Coronary artery (tissue), 2 donors: ENCODE measurements at places on chromosomes 7 and 10.

GRCh38 chr7:16412274-16413254 lies 8.8 kb downstream of the CRPPA start:
- no peak for DNase-seq

DNA sequence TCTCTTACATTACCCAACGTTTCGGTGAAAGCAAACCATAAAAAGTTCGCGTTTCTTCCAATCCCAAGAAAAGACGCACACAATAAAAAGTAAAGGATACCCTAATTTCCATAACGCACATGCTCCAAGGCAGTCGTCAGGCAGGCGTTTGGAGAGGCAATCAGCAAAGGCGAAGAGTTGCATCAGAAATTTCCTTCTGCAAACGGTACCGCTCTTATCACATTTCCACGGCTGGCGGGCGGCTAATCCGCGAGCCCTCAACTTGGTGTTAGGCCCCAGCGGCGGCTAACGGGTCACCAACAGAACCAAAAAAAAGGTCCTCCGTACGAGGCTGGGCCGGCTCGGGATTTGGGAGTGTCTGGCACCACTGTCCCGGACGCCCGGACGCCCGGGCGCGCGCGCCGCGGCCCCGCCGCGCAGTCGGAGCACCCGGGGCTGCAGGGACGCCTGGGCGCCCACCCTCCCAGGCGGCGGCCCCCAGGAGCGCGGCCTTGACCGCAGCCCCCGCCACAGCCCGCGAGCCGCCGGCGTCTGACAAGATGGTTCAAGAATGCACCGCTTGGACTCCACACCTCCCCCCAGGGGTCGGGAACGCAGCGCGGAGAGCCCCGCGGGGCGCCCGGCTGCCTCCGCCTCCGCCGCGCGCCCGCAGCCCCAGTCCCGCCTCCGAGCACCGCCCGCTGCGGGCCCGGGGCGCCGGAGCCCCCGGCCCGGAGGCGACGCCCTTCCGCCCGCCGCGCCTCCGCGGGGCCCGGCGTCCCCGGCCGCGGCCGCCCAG lies 9.8 kb upstream of the GRB10 start:
- DNase-seq: no peak

DNA sequence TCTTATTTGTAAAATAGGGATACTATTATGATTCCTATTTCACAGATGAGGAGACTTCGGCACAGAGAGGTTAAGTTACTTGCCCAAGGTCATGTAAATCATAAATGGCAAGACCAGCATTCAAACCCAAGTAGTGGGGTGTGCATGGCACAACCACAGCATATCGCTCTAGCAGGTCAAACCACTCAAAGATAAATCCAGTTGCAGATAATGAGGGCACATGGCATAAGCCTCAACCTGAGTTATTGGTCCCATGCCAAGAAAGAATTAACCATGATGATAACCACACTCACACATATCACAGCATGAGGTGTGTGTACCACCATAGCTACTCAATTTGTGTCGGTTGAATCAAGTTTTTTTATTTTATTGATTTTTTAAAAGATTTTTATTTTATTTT lies 180.5 kb downstream of the CREB5 start:
- no peak for DNase-seq

DNA sequence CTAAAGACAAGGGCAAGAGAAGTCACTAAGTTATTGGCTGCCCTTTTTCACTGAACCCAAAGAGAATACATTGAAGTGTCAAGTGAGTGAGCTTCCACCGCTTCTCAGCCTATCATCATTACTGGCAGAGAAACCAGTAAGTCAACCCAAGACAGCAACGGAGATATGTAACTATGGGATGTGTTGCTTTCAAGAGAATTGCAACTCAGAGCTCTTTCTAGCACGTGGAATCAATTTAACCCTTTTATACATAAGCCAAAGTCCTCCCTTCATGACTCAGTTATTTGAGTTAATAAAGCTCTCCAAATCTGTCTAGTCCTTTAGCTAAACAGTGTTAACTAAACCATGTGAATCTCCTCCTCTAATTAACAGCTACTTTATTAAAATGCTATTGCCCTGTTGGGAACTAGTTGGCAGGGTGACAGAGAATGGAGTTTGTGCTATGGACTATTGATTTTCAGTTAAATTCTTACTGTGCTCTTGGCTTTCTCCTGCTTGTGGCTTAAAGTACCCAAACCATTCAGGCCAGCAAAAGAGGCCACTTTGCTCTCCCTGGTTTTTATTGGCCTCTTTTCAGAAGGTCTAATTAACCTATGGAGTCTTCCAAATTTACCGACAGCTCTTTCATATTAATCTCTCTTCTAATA lies 287.7 kb downstream of the NRG3 start:
- DNase-seq: no peak

GRCh38 chr7:39453743-39454355 lies 112.4 kb upstream of the YAE1 start:
- no peak for DNase-seq

GRCh38 chr7:96973986-96974385 lies 31.4 kb upstream of the DLX6 start:
- DNase-seq: no peak

- no peak for DNase-seq
Observed at GRCh38 chr7:73726083-73726466, 6.6 kb upstream of the STX1A start.

DNA sequence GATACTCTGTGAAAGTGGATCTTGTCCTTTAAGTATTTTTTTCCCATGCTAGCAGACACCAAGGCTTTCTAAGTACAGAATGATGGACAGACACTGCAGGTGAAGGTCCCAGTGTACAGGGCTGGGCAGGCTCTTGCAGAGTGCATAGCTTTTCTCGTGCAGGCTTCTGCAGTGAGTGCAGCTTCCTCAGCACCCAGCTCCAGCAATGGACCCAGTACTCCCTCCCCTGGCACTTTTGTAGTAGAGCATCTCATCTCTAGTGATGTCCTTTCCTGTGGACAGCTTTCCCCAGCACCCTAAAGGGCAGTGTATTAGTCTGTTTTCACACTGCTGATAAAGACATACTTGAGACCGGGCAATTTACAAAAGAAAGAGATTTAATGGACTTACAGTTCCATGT lies 104.3 kb downstream of the CUL2 start:
- no peak for DNase-seq

GRCh38 chr7:155676052-155676451 lies 31.6 kb downstream of the RBM33 start:
- DNase-seq: no peak

DNA sequence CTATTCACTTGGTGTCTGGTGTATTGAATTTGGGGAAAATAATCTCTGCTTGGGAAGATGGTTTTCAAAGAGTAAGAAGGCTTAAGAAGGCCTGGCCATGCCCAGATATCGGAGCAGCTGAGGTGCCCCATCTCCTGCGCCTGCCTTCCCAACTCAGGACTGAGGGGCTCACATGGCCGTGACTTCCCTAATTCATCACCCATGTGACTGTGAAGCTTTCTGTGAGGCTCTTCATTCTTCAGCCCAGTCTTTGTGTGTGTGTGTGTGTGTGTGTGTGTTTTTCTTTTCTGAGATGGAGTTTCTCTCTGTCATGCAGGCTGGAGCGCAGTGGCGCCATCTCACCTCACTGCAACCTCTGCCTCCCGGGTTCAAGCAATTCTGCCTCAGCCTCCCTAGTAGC lies 53.2 kb downstream of the PROSER2 start:
- DNase-seq: no peak

DNA sequence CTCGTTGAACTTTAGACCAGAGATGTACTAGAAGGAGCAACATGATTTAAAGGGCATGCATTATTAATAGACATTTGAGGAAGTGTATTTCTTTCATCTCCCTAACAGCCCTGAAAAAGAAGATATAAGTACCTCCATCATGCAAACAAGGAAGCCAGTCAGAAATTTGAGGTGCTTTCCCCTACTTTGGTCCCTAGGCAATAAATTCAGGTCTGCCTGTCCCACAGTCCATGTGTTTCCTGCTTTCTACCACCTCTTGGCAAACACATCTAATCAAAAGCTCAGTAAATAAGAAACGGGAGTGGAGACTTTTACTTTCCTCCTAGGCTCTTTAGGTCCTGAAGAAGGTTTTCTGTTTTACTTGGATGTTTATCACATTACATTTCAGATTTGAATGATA lies 5.2 kb upstream of the SEMA3C start:
- no peak for DNase-seq

- no peak for DNase-seq
Observed at GRCh38 chr10:63217120-63217605, 84.0 kb downstream of the NRBF2 start.

DNA sequence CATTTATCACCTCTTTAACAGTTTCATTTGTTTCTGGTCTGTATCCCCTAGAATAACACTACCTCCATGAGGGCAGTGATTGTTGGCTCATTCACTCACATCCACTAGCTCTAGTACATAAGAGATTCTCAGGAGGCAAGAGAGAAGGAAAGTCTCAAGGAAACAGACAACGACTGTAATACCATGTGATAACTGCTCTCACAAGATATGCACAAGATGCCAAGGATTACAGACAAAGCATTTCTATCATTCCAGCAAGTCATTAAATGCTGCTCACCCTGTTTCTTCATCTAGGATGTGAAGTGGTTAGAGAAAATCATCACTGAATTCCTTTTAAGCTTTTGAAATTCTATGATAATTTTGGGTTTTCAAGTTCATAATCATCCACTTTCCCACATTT lies 115.3 kb downstream of the HIBADH start:
- no peak for DNase-seq

DNA sequence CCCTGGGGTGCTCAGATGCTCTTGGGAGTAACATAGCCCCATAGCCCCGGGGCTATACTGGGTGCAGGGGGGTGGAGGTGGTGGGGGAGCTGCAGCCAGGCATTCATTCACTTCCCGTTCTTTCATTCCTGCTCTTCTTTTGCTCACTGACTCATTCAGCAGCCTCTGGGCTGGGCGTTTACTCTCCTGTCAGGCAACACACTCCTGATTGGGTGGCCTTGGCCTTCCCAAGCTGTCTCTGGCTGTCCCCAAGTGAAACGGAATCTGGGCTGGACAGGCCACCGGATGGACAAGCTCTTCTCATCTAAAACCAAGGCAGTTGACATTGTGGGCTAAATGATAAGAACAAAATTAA lies 34.6 kb downstream of the CHST3 start:
- peak; percentile 82 for DNase-seq

- DNase-seq: no peak
Observed at GRCh38 chr7:100949933-100950443, 654 bp downstream of the MUC3A start.

- DNase-seq: peak; percentile 95
Observed at GRCh38 chr7:75966190-75966961, 28.0 kb downstream of the TMEM120A start.

DNA sequence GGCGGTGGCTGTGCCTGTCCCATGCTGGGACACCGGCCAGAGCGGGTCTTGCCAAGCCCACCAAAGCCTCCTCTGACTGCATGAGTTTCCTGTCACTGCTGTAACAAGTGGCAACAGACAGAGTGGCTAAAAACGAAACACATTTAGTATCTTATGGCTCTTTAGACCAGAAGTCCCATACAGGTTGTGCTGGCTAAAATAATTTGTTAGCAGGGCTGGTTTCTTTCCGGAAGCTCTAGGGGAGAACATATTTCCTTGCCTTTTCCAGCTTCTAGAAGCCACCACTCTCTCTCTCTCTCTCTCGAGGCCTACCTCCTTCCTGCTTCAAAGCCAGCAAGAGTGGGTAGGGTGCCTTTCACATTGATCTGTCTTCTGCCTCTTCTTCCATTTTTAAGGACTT lies 171.6 kb upstream of the PLPP4 start:
- no peak for DNase-seq

DNA sequence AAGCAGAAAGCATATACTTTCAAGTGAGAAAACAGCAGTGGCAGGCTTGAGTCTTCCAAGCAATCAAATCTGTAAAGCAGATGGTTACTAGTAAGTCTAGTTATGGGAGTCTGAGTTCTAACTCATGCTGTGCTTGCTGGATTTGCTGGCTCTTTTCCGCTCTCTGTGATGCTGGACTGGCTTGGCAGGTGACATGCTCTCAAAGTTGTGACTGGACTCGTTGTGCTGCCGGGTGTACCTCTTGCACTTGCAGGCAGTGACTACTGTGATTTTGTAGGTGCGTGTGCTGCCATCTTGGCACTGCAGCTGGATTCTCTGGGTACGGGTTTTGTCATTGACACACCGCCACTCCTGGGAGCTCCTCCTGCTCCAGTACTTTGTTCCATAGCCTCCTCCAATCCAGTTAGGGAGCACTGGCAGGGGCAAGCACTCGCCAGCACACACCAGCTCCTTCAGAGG lies 3.1 kb downstream of the SOSTDC1 start:
- DNase-seq: no peak

- no peak for DNase-seq
Observed at GRCh38 chr10:105974803-105975456, 1189.6 kb downstream of the SORCS1 start.

DNA sequence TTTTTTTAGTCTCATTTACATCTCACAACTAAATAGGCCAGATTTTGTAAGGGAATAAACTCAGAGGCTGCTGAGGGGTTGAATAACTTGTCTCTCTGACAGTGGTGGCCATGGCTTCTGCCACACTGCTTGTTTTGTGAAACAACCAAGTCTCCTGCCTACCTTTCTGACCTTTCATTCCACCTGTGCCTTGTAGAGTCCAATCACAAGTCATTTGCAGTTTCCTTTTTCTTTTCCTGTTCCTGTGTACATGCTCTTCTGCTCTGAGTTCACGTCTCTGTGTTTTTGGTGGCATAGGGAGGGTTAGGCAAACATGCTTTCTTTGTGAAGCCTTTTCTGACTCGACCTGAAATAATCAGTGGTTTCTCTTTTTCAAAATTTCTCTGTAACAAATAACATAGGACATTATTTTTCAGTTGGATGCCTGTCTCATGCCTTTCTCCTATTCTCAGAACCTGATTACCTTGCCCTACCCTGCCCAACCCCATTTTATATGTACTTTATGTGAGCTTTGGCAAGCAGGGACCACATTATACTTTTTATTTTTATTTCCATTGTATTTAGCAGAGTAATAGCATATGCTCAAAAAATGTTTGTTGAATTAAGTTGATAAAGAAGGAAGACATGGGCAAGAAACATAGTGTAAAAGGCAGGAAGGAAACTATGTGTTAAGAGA lies 81.7 kb downstream of the HDAC9 start:
- DNase-seq: no peak

GRCh38 chr7:154869436-154869835 lies 133.5 kb downstream of the PAXIP1 start:
- DNase-seq: no peak

DNA sequence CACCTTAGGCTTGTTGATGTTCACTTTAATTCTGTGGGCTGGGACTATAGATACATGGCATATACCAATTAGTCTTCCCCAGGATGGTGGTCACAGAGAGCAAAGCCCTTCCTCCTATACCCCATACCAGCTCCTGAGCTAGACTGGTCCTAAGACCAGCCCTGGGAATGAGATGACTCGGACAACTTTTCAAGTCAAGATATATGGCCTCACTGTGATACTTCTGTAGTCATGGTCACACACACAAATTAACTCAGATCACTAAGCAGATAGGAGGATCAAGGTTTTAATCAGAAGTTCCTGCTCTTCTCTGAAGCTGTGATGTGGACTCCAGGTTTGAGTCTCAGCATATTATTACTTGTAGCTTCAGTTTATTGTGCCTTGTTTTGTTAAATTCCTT lies 53.1 kb downstream of the SLK start:
- DNase-seq: no peak

DNA sequence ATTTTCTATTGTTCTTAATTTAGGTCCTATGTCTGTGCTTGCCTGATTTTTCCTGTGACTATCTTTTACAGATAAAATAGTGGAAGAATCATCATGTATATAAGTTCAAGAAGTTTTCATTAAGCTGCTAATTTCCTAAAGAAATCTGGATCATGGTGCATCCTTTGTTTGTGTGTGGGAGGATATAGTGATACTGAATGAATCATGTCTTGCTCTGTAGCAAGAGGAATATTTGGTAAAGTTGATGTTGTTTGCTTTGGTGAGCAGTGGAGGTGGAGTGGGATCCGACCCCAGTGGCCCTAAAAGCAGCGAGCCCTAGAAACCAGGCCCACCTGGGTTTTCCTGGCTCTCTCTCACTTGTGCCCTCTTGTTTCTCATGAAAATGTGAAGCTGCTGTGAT lies 83.7 kb downstream of the CCNY start:
- DNase-seq: no peak
